ENCODE measurements at places on chromosomes 13 and 19.

GRCh38 chr13:106212386-106213010, 323.0 kb downstream of the EFNB2 start:
- DNase-seq, result no peak

- DNase-seq, result no peak
Measured at GRCh38 chr13:77521194-77521593, 14.3 kb upstream of the SCEL start.

DNA sequence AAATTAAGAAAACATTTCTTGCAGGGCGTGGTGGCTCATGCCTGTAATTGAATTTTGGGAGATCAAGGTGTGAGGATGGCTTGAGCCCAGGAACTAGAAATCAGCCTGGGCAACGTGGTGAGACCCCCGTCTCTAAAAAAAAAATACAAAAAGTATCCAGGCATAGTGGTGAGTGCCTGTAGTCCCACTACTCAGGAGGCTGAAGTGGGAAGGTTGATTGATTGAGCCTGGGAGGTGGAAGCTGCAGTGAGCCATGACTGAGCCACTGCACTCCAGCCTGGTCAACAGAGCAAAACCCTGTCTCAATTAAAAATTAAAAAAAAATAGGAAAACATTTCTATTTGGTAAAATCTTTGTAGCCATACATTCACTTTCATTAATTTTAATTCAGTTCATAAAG, 526.5 kb downstream of the PCDH9 start:
- DNase-seq, result no peak

DNA sequence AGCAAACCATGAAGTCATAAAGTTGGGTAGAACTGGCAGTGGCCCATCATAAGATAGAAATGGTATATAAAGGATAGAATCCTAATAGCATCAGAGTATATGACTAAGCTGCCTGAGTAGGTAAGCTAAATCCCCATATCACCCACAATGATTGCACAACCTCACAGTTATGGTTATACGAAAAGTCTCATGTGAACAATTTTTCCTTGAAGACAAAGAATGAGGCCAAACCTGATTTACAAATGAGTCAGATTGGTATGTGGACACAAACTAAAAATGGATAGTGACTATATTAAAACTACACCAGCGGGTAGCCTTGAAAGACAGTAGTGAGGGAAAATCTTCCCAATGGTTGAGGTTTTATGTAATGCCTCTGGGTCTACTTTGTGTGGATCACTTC, 40.9 kb upstream of the UFM1 start:
- DNase-seq, result no peak

DNA sequence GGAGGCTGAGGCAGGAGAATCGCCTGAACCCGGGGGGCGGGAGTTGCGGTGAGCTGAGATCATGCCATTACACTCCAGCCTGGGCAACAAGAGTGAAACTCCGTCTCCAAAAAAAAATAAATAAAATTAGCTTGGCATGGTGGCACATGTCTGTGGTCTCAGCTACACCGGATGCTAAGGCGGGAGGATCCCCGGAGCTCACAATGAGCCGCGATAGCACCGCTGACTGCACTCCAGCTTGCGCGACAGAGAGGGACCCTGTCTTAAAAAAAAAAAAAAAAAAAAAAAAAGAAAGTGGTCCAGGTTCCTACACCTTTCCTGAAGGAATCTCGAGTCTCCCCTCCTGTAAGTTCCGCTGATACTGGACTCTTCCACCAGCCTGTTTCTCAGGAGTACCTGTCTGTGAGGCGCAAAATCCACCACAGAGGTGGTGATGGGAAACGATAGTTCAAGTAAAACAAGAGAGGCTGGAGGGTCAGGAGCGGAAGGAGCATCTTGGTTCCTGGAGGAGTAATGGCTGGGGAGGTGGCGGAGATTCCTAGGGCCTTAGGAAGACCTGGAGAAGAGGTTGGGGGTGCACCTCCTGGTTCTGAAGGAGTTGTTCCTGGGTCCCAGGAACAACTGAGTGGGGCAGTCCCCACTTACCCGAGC, 471 bp downstream of the FUT1 start:
- DNase-seq, result no peak

DNA sequence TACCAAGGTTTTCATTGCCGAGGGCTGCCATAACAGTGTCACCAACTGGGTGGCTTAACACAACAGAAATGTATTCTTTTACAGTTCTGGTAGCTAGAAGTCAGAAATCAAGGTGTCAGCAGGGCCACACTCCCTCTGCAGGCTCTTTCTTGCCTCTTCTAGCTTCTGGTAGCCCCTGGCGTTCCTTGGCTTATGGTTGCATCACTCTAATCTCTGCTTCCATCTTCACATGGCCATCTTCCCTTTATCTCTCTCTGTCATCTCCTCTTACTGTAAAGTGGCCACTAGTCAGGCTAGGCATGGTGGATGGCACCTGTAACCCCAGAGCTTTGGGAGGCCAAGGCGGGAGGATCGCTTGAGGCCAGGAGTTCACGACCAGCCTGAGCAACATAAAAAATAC, 38.0 kb upstream of the MRI1 start:
- no peak for DNase-seq

- DNase-seq, result no peak
Measured at GRCh38 chr13:72620874-72621273, 106.6 kb downstream of the MZT1 start.

GRCh38 chr19:42090672-42091071, 14.7 kb downstream of the ZNF574 start:
- DNase-seq, result no peak

GRCh38 chr13:43072394-43072793, 49.0 kb downstream of the DNAJC15 start:
- no peak for DNase-seq

GRCh38 chr13:95756072-95756471, 79.1 kb downstream of the DNAJC3 start:
- no peak for DNase-seq

GRCh38 chr13:85974608-85975366, 175.6 kb upstream of the SLITRK6 start:
- no peak for DNase-seq

DNA sequence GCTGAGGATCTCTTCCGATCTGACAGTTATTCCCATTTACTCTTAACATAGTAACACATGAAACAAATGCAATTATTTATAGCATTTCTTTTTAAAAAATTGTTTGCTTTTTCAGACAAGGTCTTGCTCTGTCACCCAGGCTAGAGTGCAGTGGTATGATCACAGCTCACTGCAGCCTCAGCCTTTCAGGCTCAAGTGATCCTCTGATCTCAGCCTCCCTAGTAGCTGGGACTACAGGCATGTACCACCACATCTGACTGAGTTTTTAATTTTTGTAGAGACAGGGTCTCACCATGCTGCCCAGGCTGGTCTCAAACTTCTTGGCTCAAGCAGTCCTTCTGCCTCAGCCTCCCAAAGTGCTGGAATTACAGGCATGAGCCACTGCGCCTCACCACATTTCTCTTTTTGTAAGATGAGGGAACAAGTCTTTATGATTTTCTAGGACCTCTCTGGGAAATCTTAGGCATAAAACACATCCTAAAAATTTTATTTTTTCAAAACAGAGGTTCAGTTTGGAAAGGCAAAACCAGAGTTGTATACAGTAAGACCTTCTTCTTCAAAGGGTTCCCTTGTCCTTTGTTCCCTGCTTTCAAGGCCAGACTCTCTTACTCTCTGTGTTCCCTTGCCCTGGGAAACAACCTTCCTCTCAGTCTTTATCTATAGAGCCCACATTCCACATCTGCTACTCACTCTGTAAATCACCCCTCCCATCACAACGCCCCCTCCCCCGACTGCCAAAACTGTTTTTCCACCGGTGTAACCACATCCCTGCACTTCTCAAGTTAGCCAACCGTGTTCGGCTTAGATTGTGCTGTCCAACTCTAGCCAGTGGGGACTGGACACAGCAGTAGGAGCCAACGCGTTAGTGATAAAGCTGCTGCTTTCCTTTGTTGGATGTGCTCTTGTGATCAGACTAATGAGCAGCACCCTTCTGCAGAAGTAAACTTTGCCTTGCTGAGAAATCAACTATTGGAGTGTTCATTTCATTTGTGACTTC, 56.2 kb downstream of the DHRS12 start:
- DNase-seq, result no peak

- DNase-seq, result no peak
Measured at GRCh38 chr13:53638040-53638439, 609.4 kb downstream of the OLFM4 start.

- DNase-seq, result no peak
Measured at GRCh38 chr13:71806886-71807285, 60.1 kb downstream of the DACH1 start.

DNA sequence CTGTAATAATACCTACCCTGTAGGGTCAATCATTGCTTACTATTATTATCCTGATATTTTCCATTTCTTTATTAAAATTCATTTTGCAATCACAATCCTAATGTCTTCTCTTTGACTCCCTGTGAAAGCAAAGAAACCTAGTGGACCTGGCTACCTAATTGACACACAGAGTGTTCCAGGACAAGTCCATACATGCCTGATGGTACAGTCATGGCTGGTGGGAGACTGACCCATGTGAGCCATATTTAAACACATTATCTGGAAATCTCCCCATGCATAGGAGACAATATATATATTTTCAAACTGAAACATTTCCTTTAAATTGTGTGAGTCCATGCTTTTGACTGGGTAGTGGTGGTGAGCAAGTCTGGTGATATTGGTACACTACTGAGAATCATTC, 230.6 kb upstream of the DACH1 start:
- DNase-seq, result no peak

DNA sequence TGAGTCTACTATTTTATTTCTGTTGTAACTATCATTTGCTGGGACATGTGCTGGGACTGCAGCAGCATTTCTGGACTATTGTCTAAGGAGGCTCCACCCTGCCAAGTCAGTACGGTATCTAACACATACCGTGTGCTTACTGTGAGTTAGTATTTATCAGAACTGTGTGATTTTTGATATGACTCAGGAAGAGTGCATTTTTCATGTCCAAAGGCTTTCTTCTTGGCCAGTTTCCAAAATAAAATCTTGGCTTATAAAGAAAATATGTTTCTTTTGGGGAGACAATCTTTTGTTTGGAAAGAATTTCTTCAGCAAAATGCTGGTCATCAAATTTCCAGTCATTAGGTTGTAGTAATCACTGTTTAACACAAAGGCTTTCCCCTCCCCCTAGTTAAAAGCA, 11.6 kb downstream of the PARP4 start:
- DNase-seq, result no peak

DNA sequence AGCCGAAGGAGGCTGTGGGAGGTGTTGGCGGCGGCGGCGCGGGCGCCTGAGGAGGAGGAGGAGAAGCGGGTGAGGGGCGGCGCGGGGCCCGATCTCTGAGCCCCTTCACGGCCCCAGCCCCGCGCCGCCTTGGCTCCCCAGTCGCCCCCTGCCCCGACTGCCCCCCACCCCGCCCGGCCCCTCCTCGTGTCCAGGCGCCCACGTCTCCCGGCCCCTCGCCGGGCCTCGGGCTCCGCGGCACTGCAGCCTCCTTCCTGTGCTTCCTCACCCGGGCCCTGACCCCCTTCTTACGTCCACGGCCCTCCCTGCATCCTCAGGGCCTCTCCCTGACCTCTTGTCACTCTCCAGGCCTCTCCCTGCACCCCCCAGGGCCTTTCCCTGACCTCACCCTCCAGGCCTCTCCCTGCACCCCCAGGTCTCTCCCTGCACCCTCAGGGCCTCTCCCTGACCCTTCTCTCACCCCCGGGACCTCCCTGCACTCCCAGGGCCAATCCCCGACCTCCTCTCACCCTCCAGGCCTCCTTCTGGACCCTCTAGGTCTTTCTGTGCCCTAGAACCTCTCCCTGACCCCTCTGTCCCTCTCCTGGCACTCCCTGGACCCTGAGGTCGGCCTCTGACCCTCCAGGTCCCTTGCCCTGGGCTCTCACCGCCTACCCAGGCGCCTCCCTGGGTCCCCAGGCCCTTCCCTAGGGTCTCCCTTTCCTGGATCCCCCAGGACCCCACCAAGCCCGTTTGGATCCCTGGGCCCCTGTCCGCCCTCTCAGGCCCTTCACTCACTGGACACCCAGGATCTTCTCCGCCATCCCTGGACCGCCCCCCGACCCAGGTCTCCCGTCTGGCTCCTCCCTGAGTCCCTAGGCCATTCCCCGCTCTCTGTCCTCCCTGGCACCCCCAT, 460 bp downstream of the KMT5C start:
- no peak for DNase-seq

GRCh38 chr13:80259159-80259558, 81.8 kb downstream of the SPRY2 start:
- DNase-seq, result no peak

- DNase-seq, result no peak
Measured at GRCh38 chr19:5264453-5264852, 76.2 kb downstream of the PTPRS start.

GRCh38 chr13:44237276-44237767, 136.3 kb upstream of the SERP2 start:
- no peak for DNase-seq

DNA sequence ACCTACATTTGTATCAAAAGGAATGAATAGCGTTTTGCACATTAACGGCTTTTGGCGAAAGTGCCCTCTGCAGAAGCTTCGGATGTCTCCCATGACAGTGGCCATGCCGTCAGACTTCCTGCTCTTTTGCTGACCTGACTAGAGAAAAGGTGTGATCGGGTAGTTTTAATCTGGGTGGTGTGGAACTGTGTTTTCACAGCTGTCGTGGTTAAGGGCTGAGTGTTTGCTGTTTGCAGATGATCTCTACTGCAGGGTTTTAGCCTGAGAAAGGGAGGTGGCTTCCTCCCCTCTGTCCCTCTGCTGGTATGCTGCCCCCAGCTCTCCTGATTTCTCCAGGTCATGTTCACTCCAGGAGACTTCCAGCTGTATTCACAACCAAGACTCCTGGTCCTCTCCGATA, 22.4 kb downstream of the ZNF71 start:
- DNase-seq, result no peak

GRCh38 chr19:3463714-3464586, 16.4 kb downstream of the SMIM24 start:
- no peak for DNase-seq

GRCh38 chr19:44767295-44768180, 10.2 kb upstream of the CBLC start:
- DNase-seq, result no peak

- peak; percentile 66 for DNase-seq
Measured at GRCh38 chr19:41591951-41592562, 16.1 kb downstream of the CEACAM21 start.

DNA sequence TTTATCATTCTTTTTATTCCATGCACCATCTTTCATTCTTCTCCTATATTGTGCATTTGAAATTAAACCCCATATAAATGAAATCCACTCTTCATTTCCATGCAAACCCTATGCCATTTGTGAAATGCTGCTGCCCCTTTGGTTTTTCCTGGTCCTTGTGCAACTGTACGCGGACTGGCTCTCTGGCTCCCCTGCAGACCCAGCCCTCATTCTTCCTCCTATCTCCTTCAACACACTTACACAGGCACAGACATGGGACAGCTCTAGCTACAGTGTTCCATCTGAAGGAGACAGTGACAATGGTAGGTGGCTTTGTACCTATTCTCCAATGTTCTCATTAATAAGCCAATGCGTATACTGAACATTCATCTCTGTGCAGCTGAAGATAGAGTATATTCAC, 81.6 kb downstream of the ESD start:
- no peak for DNase-seq
